ENCODE measurements at places on chromosomes 11 and 22.

DNA sequence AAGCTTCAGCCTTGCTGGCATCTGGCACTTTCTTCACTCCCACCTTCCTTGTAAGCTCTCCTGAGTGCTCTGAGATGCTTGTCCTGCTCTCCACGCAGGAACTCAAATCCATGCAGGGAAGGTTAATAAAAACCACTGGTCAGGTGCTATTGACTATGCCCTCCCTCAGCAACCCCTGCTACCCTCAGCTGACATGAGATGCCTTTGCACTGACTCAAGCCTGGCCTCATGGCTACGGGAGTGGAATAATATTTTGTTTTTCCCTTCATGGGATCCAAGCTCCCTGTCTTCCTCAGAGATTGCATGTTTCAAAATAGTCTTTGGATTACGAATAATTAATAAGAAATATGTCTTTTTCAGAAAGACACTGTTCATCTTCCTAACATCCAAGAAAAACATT lies 31.7 kb upstream of the ABCC8 start:
- no peak for DNase-seq

GRCh38 chr11:115643549-115644270 lies 139.5 kb upstream of the CADM1 start:
- no peak for DNase-seq

GRCh38 chr11:114938799-114939198 lies 260.5 kb downstream of the NXPE2 start:
- no peak for DNase-seq

- DNase-seq: no peak
Observed at GRCh38 chr22:19644314-19645223, 69.7 kb upstream of the SEPTIN5 start.

DNA sequence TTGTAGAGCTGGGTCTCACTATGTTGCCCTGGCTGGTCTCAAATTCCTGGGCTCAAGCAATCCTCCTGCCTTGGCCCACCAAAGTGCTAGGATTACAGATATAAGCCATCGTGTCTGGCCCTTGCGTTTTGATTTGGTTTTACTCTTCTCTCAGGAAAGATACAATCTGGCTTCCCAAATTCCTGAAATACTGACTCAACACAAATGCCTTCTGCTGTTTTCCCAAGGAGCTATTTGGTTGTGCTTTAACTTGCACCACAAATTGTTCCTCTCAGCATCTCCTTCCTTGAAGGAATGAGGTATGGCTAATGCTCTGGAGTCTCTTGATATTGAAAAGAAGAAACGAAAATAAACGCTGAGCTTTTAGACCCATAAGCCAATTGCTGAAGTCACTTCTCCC lies 110.0 kb upstream of the PAX6 start:
- DNase-seq: no peak

GRCh38 chr22:32058656-32059260 lies 15.7 kb downstream of the SLC5A1 start:
- no peak for DNase-seq

GRCh38 chr11:122789907-122790306 lies 48.4 kb upstream of the CRTAM start:
- no peak for DNase-seq

DNA sequence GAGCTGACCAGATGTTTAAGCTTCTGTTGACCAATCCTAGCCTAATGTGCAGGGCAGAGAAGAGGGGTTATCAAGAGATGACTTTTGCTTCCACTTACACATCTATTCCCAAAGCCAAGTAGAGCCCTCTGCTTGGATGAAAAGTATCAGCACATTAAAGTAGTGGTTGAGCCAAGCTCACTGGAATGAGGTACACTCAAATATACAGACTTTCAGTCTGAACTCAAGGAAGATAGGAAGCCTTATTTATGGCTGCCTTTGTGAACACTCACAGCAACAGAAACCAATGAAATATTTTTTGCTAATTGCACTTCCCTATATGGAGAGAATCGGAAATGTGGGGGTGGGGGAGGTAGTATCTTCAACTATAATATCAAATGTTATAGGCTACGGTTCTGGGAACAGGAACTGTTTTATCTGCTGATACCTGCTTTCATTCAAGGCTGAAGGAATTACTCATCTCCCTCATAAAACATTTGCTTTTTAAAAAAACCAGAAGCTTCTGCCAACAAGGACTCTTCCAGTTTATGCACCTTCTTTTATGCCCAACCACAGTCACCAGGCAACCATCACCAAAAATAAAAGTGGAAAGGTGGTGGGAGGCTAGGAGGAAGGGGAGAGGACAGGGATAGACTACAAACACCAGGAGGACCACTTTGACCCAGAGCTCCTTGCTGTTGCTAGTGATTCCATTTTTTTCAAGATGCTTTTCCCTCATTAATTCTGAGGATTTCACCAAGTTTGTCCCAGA lies 91.2 kb downstream of the CLPB start:
- no peak for DNase-seq

DNA sequence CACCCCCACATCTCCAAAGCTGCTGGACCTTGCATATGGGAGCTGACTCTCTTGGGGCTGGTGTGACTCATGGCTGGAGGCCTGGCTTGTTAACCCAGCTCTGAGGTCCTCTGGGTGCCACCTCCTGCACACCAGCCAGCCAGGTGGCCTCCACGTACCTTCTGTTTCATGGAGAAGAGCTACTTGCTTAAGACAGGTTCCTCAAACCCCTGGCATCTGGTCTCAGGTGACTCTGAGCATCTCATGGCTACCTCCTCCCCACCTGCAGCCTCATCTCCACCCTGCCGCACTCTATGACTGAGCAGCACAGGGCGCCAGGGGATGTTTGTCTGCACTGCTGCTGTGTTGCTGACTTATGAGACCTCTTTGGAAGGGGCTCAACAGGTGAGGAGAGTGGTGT lies 55.7 kb downstream of the BCR start:
- no peak for DNase-seq

DNA sequence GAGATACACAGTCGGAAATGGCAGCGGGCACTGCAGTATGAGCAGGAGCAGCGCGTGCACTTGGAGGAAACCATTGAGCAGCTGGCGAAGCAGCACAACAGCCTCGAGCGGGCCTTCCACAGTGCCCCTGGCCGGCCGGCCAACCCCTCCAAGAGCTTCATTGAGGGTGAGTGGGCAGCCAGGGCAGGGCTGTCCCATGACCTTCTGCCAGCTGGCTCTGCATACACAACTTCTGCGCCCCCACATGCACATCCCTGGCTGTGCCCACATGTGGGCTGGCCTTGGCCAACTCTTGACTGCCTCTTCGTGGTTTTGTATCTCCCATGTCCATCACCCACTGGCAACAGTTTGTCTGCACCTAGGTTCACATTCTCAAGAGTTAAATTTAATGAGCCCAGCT lies 81.1 kb downstream of the MORC2 start:
- DNase-seq: no peak

GRCh38 chr11:16293204-16293681 lies 63.1 kb downstream of the SOX6 start:
- DNase-seq: no peak

Measured in glutamatergic neuron (in vitro differentiated cells).